ENCODE measurements at places on chromosomes 16 and 17.

- no peak for DNase-seq
These were observed 317.3 kb downstream of the FOXL1 start for GRCh38 chr16:86895606-86896005.

DNA sequence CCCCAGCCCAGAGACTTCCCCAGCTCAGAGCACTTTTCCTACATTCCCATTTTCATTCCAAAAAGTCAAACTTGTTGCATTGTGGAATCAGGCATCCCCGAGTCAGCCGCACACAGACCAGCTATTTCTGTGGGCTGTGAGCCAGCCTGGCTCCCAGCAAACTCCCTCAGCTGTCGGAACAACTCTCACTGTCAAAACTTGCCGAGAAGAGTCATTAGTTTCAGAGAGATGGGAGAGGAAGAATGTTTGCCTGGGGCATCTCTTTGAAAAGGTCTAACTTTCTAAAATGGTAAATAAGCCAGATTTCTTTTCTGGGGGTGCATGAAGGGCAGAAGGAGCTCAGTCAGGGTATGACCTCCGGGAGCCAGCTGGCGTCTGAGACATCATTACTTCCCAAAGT is 280.0 kb downstream of the TMEM114 start:
- no peak for DNase-seq

GRCh38 chr16:3484318-3485096 is 10.8 kb downstream of the C16orf90 start:
- DNase-seq = no peak

- DNase-seq = no peak
These were observed 759.1 kb upstream of the RBFOX1 start for GRCh38 chr16:6573577-6573976.

GRCh38 chr17:80894726-80895125 is 96.9 kb upstream of the CHMP6 start:
- no peak for DNase-seq

- DNase-seq = no peak
These were observed 23.6 kb downstream of the TANGO6 start for GRCh38 chr16:68866933-68867332.

DNA sequence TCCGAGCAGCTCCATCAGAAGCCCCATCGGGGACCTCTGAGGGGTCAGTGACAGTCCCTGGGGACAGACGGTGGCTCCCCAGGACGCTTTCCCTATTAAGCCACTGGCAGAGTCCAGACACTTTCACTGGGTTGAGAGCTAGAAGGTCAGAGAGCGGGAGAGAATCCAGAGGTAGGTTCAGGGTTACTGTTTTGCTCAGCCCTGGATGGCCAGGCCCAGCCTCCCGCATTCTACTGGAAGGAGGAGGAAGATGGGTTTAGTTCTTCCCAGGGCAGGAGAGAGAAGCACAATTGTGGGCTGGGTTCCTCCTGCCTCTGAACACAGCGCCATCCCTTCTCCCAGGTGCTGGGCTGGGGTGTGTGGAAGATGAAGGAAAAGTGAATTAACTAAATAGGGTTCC is 452.8 kb downstream of the SLC39A11 start:
- DNase-seq = no peak

DNA sequence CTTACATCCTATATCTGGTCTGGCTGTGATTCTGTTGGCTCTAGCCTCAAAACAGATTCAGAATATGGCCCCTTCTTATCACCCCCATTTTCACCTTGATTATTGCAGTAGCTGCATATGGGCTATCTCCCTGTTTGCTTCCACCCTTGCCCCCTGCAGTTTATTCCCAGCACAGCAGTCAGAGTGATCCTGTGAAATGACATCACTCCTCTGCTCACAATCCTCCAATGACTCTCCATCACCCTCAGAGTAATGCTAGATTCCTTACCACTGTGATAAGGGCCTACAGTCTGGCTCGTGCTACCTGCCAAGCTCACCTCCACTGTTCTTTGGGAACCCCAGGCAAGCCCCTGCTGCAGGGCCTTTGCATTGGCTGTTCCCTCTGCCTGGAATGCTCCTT is 92.5 kb downstream of the ASIC2 start:
- peak; percentile 56 for DNase-seq

DNA sequence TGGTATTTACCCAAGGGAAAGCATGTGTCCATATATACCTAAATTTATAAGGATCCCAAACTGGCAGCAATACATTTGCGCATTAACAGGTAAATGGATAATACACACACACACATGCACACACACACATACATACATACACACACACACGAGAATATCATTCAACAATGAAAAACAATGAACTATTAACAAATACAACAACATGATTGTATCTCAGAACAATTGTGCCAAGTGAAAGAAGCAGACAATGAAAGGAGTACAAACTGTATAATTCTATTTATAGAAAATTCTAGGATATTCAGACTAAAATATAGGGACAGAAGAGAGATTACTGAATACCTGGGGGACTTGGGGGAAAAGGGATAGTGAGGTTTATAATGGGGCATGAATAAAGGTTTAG is 323.0 kb downstream of the KCNJ2 start:
- DNase-seq = no peak

DNA sequence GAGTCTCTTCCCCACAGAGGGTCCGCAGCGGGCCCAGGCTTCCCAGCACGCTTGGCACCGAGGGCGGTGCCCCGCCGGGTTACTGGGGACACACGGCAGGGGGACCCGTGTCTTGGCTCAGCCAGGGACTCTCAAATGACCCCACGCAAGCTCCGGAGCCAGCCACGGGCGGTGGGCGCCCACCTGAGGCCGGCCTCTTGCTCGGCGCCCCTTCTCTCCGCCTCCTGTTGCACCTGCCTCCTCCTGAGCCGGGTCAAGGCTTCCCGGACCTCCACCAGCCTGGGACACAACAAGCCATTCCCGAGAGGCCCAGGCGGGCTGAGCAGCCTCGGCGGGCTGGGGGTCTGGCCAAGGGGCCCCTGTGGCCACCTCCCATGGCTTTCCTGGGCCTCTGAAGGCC is 1.7 kb downstream of the CCDC154 start:
- no peak for DNase-seq

GRCh38 chr17:69912805-69913204 is 162.2 kb upstream of the KCNJ16 start:
- DNase-seq = no peak

GRCh38 chr17:46841561-46842379 is 9.6 kb upstream of the WNT9B start:
- DNase-seq = no peak

DNA sequence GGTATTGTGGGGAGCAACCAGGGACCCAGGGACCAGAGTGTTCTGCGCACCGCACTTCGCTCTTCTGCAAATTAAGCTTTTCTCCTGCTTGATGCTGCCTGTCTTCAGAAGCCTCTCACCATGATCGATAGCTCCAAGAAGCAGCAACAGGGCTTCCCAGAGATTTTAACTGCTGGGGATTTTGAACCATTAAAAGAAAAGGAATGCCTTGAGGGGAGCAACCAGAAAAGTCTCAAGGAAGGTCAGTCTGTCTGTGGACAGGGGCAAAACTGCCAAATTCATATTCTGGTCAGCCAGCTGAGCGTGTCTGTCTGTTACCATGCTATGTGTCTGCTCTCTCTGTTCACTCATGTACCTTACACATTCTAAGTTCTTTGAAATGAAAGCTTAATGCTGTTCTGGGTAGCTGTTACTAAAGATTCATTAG is 115.7 kb downstream of the MRTFB start:
- peak; percentile 4 for DNase-seq

DNA sequence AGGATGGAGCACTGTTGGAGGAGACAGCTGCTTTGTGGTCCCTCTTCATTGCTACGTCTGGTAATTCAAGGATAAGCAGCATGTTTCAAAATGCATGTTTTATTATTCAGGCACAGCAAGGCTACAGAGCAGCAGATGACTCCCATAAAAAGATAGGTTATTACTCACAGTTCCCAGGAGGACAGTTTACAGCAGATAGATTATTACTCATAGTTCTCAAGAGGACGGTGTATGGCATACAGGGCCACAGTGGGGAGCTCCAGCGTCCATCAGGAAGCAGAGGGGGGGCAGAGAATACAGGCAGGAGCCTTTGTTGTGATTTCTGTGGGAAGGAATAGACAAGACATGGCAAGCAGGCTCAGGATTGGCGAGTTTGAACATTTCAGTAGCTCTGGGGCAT is 72.9 kb downstream of the DNAH9 start:
- DNase-seq = no peak

GRCh38 chr17:69762766-69763165 is 312.3 kb upstream of the KCNJ16 start:
- no peak for DNase-seq

DNA sequence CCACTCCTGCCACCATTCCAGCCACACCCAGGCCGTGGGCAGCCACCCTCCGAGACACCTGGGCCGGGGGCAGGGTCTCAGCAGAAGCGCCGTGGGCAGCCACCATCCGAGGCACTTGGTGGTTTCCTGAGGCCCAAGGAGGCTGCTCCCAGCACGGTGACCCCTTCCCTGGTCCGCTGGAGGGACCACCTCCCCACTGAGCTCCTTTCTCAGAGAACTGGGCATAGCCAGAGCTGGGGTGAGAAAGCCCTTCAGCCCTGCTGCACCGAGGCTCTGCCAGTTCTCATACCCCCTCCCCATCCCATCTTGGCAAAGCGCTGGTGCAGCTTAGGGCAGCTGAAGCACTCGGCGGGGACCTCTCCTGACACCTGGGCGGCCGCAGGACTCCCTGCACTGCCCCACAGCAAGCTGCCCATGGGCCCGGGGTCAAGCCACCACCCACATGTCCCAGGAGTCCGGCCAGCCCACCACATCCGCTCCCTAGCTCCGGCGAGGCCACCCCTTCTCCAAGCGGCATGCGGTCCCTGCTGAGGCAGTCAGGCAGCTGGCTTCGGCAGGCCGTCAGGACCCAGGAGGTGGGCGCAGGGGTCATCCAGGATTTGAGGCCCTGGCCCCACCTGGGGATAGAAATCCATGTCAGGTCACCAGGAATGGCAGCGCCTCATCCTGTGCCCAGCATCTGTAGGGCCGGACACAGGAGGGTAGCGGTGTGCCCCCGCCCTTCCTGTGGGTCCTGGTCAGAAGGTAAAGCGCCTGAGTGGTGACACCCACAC is 1.3 kb upstream of the CYBA start:
- no peak for DNase-seq

DNA sequence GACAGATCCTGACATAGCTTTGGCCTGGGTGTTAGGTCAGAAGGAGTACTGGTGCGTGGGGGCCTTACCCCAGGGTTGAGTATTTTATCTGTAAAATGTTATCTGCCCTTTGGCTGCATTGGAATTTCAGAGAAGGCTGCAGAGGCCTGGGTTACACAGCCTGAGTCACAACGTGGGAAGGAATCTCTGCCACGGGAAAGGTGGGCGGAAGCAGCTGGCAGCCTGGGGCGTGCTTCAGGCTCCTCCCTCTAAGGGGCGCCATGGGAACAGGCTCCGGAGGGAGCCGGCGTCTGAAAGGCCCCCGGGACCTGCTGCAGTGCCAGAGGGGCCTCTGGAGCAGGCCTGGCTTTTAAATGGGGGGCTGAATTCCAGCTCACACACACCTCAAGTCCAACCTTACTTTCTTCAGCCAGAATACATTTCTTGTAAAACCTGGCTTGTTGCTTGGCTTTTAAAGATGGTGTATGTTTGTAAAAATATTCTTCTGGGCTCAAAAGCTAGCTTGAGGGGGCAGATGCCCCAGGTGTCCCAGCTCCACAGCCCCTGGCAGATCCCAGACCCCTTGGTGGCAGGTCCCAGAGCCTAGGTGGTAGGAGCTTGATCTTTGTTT is 142.2 kb downstream of the RAB11FIP4 start:
- DNase-seq = peak; percentile 85

GRCh38 chr17:44218344-44219107 is 949 bp downstream of the UBTF start:
- DNase-seq = no peak

DNA sequence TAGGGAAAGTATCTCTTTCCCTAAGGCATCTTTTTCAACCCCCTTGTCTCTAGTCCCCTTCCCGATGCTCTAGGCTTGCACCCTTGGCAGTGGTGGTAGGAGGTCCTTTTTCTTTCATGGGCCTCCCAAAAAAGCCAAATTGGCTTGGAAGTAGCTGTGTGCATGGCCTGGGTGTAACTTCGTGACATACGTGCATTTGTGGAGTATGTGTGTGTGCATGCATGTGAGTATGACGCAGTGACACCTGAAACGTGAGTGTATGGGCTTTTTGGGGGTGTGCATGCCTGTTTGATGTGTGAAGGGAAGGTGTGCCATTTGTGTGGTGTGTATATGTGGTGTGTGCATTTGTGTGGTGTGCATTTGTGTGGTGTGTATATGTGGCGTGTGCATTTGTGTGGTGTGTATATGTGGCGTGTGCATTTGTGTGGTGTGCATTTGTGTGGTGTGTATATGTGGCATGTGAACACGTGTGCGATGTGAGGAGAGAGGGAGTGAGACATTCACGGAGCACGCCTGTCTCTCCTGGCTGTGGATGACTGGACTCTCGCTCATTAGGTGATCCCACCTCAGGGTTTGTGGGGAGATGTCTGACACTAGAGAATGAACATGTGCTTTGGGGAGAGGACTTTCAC is 15.7 kb downstream of the IGFBP4 start:
- no peak for DNase-seq

DNA sequence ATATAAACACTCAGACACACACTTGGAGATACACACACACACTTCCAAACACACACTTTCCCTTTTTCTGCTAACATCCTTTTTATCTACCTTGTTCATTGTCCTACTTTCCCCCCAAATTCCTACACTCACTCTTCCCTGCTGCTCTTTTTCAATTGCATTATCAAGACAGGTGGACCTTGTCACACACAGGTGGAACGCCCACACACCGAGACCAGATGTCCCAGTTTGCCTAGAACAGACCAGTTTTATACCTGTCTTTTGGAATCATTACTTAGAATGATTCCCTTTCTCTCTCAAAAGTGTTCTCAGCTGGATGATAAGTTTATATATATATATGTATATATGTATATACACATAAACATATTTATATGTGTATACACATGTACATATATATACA is 50.7 kb upstream of the ARHGAP44 start:
- no peak for DNase-seq

GRCh38 chr16:83271123-83271522 is 536.7 kb upstream of the HSBP1 start:
- DNase-seq = no peak

DNA sequence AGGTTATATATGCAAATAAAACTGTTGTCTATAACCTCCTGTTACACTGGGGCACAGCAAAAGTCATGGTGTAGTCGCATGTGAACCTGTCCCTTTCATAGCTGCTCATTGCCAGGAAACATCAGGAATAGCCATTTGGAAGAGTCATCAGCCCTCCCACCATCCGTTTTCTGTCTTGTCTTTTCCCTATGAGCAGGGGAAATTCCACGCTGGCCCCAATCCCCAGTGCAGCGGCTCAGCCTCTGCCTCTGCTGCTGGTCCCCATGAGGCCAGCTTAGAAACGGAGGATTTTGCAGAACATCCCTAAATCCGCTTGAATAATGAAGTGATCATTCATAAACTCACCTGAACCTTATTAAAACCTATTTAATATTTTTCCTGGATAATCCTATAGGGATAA is 10.5 kb downstream of the MAPT start:
- no peak for DNase-seq

Data from renal cortical epithelial cell (primary cell).